ENCODE measurements at places on chromosomes 4 and X.
A peak's percentile ranks its signal among the peaks of the same experiment; 100 is the strongest.

GRCh38 chr4:100839712-100840111 lies 321.9 kb upstream of the EMCN start:
- no peak for DNase-seq

DNA sequence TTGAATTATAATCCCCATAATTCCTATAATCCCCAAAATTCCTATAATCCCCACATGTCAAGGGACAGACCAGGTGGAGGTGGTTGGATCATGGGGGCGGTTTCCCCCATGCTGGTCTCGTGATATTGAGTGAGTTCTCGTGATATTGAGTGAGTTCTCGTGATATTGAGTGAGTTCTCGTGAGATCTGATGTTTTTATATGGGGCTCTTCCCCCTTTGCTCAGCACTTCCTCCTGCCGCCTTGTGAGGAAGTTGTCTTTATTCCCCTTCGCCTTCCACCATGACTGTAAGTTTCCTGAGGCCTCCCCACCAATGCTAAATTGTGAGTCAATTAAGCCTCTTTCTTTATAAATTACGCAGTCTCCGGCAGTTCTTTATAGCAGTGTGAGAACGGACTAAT lies 36.6 kb upstream of the GPR78 start:
- no peak for DNase-seq

- DNase-seq, result peak; percentile 57
Observed at GRCh38 chrX:119375561-119375960, 23.6 kb upstream of the SLC25A43 start.

GRCh38 chr4:48506716-48507115 lies 16.7 kb downstream of the ZAR1 start:
- no peak for DNase-seq

- no peak for DNase-seq
Observed at GRCh38 chr4:54954656-54955388, 170.6 kb downstream of the KDR start.

GRCh38 chr4:173991814-173992213 lies 291.7 kb downstream of the FBXO8 start:
- no peak for DNase-seq

DNA sequence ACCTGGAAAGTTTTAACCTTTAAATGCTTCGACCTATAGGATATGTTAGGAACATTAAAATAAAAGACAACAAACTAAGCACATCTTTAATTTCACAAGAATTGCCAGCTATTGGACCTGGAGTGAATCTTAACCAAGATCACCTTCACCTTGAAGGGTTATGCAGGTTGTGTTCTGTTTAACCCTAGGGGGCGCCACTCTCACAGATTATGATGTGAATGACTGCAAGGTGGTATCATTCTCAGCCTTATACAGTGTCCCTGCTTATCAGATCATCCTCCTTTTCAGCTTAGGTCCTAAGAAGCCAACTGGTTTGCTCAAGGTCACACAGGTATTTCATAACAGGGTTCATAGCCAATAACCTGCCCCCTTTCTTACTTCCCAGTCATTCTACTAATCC lies 23.5 kb downstream of the INTS6L start:
- no peak for DNase-seq

DNA sequence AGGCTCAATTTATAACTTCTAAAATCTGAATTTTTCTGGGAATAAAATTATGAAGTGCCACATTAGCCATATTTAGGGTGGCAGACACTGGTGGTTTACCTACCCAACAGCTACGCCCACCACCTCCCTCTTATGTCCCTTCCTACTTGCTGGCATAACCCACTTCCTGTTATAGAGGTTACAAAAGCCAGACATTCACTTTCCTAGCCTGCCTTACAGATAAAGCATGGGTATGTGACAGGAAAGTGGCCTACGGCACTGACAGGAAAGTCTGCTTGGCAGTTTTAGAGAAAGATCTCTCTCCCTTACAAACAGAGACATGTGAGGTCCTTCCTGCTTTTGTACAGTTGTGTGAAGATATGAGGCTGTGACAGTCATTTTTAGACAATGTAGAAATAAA lies 12.4 kb downstream of the DDX53 start:
- DNase-seq, result no peak

DNA sequence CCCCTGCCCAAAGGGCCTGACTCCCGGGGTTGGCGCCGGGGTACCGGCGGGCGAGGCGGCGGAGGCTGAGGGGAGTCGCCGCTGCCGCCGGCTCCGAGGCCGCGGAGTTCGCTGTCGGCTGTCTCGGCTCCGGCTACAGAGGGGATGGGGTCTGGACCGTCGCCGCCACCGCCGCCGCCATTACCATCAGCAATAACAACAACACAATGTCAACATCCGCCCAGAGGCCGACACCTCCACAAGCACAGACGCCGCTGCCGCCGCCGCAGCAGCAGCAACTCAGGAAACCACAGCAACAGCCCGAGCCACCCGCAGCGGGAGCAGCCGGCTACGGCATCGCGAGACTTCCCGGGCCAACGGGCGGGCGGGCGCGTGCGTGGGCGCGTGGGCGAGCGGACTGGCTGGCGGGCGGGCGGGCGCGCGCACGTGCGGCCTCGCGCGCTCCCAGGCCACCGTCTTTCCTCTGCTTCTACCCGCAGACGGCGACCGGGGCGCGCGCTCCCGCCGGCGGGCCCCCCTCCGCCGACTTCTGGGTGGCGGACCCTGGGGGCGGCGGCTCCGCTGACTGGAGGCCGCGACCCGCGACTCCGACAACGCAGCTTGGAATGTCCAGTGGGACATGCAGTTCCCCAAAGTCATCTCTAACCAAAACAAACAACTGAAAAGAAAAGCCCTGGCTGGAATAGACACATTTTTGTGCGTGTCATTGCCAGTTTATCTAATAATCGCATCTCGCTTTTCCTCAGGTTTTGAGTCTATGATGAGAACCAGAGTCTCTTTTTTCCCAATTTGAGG lies at the start of gene CHIC2:
TSS of gene CHIC2 (minus strand) at position 289 of the 795 bp plus-strand sequence. CDS start 305 bp downstream, outside the sequence.
- peak; percentile 96 for DNase-seq
